ENCODE measurements at places on chromosomes 1 and 21.

DNA sequence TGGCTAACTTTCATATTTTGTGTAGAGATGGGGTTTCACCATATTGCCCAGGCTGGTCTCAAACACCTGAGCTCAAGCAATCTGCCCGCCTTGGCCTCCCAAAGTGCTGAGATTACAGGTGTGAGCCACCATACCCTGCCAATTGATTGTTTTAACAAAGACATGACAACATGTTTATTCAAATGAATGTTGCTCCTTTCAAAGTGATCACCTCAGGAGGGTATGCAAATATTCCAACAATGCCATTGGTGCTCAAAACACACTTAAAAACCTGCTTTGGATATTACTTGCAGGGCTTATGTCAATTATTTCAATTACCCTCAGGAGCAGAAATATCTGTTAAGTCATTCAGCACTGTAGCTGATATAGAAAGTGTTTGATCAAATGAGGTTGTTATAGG, 7.9 kb downstream of the LAX1 start:
- DNase-seq, result no peak

DNA sequence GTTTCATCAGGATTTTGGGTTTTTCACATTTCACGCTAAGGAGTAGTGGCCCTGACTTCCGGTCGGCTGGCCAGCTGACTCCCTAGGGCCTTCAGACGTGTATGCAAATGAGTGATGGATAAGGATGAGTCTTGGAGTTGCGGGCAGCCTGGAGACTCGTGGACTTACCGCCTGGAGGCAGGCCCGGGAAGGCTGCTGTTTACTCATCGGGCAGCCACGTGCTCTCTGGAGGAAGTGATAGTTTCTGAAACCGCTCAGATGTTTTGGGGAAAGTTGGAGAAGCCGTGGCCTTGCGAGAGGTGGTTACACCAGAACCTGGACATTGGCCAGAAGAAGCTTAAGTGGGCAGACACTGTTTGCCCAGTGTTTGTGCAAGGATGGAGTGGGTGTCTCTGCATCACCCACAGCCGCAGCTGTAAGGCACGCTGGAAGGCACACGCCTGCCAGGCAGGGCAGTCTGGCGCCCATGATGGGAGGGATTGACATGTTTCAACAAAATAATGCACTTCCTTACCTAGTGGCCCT, 23.1 kb upstream of the TNFRSF1B start:
- peak; percentile 79 for DNase-seq

DNA sequence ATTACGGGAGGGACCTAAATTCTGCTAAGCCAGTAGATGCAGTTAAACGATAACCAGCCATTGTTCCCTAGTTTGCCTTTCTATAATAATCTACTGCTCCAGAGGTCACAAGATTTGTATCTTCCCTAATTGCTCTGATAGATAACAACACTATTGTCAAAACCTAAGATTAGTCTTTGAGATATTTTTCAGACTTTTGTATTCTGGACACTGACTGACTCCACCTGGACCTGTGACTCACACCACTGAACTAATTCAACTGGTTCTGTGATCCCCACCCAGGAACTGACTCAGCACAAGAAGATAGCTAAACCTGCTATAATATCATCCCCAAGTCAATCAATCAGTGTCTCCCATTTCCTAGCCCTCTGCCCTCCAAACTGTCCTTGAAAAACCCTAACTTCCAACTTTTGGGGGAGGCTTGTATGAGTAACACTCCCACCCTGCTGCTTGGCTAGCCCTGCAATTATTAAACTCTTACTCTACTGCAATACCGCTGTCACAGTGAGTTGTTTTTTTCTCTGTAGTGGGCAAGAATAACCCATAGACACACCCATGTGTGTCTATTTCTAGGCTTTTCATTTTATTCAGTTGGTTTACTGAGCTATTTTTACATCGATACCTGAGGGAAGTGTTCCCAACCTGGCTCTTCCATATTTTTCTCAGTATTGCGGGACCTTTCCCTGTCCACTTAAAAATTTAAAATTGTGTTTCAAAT, 11.2 kb downstream of the KIFAP3 start:
- no peak for DNase-seq

- no peak for DNase-seq
Observed at GRCh38 chr1:115246526-115246925, 91.5 kb downstream of the NGF start.

- DNase-seq, result no peak
Observed at GRCh38 chr1:211699059-211699458, 23.6 kb upstream of the NEK2 start.

DNA sequence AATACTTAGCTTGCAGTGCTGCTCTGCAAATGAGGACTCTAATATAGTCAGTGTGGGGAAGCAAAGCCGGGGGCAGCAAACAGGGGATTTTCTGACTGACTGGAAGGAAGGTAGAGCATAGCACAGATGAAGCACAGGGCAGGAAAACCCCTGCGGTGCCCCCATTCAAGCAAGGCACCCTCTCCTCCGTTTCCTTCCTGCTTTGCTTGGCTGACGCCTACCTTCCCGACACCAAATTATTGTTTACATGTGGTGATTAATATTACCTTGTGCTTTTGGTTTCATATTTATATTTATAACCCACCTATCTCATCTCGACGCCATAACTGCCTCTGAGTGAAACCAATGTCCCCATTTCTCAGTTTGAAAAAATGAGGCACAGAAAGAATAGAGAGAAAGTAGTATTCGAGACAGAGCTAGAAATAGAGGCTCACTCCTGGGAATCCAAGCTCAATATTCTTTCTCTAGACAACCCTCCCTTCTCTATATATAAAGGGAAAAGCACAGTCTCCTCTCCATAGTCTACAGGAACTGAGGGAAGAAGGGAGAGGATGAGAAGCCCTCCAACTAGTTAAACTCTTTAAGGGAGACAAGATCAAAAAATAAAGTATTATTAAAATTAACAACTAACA, 41.3 kb downstream of the PIK3C2B start:
- DNase-seq, result no peak

GRCh38 chr1:208034135-208034534, 123.2 kb upstream of the CD34 start:
- no peak for DNase-seq

DNA sequence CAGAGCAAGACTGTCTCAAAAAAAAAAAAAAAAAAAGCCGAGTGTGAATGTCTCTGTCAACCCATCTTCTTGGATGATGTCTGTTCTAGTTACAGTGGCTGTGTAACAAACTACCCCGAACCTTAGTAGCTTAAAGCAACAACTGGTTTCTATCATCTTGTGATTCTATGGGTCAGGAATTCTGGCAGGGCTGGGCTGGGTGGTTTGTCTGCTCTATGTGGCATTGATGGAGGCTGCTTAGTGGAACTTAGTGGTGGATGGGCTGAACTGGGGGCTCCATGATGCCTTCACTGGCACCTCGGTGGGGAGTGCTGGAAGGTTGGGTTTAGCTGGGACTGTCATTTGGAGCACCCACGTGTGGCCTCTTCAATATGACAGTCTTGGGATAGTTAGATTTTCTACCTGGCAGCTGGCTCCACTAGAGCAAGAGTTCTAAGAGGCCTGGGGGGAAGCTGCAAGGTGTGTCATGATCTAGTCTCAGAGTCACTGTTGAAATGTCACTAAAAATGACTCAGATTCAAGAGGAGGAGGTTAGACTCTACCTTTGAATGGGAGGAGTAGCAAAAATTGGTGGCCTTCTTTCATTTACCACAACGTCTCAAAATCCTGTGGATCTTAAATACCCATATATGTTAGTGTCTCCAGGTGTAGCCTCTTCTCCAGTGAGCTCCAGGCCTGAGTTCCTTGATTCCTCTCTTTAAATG, 18.6 kb downstream of the ACOT11 start:
- DNase-seq, result no peak

DNA sequence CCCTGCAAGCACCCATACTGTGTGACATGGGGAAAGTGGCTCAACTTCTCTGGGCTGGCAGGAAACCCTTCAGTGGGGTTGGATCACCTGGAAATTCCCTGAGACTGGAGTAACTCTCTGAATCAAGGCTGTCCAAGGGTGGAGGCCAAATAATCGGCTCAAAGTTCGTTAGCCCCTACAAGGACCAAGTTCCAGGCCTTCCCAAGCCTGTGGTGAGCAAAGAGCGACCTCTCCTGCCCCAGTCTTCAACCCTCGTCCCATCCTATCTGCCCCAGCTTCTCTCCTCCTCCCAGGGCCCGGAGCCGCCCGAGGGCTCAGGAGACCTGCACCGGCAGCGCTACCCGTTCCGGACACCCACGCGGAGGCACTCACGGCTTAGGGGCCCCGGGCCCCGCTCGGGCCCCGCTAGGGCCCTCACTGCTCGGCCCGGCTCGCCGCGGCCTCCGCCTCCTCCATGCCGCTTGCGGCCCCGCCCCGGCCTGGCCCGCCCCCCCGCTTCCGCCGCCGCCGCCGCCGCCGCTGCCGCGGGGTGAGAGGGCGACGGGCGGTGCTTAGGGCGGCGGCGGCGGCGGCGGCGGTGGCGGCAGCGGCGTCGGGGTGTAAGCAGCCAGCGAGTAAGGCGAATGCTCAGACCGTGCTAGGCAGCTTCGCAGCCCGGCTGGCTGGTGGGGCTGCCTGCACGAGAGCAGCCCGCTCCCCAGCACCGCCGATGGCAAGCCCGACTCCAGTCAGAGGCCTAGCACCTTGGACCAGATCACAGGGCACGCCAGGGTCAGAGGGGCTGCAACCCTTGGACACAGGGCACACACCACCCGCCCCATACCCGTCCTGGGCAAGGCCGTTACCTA, at the start of gene POMGNT1:
Gene POMGNT1 (minus strand): TSS at position 471 of the 848 bp plus-strand sequence. CDS start 613 bp downstream, outside the sequence.
- DNase-seq, result peak; percentile 79

All from muscle of leg (tissue), 16 donors.